ENCODE measurements at places on chromosomes 2 and 18.

DNA sequence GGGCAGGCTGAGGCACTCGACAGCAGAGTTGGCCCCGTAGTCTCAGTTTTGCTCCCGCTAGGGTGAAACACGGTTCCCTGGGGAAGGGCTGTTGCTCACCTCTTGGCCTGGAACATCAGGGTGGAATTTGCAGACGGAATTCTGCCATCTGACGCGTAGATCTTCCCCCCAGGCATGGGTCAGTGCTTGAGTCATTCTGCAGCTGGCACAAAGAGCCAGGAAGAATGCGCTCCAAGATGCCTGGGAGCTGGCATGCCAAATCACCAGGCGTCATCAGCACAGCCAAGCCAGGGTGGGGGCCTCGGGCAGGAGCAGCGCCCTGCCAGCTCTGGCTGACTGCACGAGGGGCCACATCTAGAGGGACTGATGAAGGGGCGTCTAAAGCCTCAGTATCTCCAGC lies 42.7 kb downstream of the ODC1 start:
- DNase-seq: no peak

- no peak for DNase-seq
Observed at GRCh38 chr18:50107468-50107977, 87.4 kb downstream of the MYO5B start.

DNA sequence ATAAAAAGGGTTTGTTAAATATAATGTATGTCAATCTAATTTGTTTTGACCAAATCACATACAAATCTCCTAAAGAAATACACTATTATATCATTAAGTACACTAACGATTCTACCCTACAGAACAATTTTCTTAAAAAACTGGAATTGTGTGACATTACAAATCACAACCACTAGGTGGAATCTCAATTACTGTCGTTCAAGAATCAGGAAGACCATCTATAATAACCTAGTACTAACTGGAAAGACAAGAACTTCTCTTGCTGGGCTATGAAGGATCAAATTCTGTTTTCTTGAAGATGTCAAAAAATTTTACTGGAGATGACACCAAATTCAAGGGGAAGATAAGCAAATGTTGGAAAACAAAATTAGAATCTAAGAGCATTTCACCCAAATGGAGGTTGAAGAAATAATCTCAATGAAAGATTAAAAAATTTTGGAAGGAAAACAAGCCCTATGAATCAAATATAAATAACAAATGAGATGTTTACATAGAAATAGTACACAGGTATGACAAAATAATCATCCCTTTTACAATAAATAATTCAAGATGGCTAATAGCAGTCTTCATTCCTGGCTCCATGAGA lies 110.9 kb downstream of the STK39 start:
- no peak for DNase-seq

- DNase-seq: no peak
Observed at GRCh38 chr2:68448671-68449653, 18.1 kb downstream of the FBXO48 start.

DNA sequence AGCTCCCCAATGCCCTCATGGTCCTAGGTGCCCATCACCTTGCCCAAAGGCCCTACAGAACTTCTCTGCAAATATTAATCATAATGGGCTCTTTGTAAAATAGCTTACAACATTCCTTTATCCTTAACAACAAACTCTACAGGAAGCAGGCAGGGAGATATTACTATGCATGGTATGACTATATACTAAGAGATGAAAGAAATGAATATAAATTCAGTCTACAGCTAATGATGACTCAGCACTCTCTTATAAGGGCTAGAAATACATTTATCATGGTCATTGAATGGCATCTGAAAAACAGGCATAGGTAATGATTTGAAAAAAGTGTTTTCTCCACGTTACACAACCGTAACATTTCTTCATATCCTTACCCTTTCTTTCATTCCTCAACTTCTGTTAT lies 254.8 kb upstream of the DSEL start:
- no peak for DNase-seq

DNA sequence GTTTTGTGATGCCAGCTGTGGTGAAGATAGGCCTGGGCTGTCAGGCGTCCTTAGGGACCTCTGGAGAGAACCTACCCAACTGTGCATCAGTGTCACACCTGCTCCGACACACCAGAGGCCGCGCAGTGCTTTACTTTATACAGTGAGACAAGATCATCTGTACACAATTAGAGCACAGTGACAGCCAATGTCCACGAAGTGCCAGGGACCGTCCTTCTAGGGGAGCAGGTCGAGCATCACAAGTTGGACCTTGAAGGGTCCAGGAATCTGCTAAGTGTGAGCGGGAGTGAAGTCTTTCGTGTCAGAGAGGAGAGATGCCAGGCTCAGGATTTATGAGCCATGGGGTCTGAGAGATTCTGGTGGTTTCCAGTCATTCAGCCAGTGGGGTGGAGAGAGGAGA lies 104.2 kb downstream of the TMEM18 start:
- no peak for DNase-seq

DNA sequence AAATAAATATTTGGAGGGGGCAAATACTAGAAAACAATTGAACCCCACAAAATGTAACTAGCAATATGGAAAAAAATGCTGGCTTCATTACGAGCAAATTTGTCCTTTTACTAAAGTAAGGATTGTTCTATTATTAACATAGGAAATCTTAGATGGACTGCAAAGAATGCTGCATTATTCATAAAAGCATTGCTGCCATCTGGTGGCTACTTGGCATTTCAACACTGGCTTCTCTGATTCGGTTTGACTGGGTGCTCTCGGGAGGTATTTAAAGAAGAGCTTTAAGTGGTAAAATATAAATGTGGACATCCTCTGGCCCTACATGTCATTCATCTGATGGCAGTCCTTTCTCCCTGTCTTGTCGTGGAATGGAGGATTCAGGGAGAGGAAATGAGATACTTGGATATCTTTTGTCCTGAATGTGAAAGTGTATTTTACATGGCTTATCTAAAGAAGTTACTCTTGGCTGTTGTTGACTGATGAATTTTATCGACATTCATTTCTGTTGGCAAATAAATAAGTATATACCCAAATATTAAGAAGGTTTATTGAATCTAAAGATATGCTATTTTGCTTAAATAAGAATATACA lies 130.2 kb downstream of the ARHGAP15 start:
- DNase-seq: peak; percentile 42
